Sciatic nerve (tissue), 2 donors: ENCODE measurements at places on chromosomes 12 and 14.

GRCh38 chr12:28998662-28999120 is 150.4 kb upstream of the FAR2 start:
- DNase-seq = no peak

DNA sequence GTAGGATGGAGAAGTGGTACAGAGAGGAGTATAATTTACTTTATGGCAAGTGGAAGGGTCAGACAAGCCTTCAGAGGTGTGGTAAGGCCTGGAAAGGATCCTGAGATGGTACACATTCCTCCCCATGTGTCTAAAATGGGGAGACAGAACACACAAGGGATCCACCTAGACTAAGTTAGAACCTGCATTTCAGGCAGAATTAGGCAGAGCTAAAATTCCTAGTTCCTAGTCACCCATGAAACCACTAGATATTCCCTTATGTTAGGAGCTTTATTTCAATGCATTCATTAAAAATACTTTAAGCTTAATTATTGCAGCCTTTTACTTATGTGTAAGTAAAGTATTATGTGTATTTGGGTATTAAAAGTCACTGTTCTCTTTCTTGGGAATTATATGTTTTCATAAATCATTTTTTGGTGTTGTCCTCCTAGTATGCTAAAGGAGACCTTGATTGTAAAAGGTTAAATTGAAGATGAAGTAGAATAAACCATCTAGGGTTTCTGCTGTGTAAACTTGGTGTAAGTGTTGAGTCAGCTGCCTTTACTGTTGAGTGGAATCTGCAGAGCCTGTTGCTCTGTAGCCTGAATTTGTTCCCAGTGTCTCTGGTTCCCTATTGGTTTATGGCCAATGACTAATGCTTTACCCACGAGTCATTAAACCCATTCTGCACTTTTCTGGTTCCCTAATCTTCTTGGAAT is 423.2 kb downstream of the ATP23 start:
- DNase-seq = no peak

DNA sequence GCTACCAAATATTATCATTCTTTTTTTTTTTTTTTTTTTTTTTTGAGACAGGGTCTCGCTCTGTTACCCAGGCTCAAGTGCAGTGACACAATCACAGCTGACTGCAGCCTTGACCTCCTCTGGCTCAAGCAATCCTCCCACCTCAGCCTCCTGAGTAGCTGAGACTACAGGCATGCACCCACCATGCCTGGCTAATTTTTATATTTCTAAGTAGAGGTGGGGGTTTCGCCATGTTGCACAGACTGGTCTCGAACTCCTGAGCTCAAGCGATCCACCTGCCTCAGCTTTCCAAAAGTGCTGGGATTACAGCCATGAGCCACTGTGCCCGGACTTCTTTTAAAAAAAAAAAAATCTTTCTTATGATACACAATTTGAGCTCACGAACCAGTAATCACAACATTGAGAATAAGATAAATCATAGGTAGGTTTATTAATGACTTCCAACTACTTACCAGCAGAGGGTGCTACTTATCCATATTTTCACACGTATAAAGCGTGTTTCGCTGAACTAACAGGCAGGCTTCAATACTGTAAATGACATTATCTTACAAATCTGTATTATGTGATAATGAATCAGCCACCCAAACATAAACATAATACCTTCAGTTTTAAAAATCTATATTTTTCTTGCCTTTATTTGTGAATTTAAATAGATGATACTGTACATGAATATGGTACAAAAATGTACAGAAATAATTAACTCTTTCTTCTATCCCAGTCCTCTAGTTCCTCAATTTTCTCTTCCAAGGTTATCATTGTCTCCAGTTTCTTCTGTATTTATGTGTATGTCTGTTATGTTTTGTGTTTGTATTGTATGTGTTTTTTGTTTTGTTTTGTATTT is 42.5 kb upstream of the BCAT1 start:
- no peak for DNase-seq

- no peak for DNase-seq
These were observed 261.0 kb downstream of the DACT1 start for GRCh38 chr14:58898655-58899316.

DNA sequence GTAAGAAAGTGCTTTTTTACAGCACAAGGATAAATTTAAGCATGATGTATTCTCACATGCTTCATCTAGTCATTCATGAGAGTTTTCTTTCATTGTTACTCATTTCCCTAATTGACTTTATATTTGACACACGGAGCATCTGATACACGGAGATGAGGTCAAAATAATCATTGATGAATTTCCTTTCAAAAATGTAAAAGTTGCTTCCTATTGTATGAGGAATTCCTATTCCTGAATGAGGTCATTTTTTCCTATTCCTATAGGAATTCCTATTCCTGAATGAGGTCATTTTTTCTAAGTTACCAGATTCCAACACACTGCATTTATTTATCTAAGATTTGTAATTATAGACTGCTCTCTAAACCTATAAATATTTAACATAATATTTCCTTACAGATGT is 316.7 kb upstream of the KITLG start:
- no peak for DNase-seq

GRCh38 chr14:54654605-54655004 is 87.7 kb downstream of the SAMD4A start:
- DNase-seq = no peak

DNA sequence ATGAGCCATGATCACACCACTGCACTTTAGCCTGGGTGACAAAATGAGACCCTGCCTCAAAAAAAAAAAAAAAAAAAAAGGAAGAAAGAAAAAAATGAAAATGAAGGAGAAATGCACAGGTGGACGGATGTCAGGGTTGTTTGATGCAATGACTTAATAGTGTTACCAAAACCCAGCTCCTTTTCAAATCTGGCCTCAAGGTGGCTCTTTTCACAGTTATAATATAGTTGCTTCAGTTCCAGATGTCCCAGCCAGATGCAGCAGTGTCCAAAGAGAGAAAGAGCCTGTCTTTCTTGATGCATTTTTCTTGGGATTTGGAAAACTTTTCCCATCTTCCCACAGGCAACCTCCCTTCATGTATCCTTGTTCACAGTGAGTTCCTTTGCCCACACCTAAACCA is 36.5 kb downstream of the KCNMB4 start:
- no peak for DNase-seq

DNA sequence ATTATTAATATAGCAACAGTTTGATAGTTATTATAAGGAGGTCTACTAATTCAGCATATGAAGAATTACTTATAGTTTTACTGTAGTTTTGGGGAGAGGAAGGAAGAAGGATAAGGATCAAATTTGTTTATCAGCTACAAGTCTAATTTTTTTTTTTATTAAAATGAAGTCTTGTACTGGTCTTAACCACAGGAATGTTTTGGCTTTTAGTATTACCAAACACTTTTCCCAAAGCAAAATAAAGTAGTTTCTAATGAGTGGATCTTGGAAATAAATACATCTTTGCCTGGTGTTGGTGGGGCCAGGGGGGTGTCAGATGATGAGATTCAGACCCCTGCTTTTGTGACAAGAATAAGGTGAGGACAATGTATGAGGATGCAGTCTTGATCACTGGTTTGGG is 57.2 kb upstream of the ZDHHC17 start:
- DNase-seq = no peak

DNA sequence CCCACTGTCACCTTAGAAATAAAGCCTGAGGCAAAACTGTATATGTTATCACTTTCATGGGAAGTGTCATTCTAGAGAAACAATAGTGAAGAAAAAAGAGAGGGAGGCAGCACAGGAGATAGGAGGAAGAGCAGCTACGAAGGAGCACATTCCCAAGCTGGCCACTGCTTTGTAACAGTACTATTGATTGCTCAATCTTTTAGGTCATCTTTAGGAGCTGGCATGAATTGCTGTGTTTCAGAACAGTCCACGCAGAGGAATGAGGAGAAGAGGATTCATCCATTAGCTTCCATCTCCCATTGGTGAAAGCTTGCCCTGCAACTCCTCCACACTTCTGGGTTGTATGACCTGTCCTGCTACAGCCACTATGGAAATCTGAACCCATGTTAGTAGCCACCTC is 372.5 kb upstream of the DDHD1 start:
- DNase-seq = no peak

DNA sequence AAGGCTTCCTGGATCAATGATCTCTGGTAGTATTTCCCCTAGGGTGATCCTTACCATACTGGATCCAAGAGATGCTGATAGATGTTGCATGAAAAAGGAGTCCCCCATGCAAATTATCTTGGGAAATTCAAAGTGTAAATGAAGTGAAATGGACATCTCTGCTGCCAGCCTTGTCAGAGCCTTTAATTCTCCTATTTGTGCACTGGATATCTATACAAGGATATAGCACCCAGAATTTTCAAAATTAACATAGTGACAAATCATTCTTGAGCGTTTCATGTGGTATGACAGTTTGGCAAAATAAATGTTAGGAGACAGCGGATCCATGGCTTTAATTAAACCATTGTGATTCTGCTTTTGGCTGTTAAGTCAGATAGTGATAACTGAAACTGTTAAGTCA is 260.9 kb downstream of the KSR2 start:
- no peak for DNase-seq

DNA sequence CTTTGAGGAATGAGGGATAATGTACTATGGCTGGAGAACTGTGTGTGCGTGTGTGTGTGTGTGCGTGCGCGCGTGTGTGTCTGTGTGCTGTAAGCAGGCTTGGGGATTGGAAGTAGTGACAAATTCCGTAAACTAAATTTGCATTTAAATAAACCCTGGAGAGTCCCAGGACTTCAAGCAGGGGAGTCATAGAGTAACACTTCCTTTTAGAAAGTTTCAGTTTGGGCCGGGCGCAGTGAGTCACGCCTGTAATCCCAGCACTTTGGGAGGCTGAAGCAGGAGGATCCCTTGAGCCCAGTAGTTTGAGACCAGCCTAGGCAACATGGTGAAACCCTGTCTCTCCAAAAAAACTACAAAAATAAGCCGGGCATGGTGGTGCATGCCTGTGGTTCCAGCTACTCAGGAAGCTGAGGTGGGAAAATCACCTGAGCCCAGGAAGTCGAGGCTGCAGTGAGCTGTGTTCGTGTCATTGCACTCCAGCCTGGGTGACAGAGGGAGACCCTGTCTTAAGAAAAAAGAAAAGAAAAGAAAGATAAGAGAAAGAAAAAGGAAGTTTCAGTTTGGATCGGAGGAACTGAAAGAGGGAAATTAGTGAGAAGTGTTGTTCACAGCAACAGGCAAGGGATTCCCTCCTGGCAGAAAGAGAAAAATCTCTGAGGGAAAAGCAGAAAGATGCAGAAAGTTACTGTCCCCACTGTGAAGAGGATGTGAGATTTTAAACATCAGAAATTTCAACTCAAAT is 222.7 kb upstream of the SOX5 start:
- DNase-seq = no peak

DNA sequence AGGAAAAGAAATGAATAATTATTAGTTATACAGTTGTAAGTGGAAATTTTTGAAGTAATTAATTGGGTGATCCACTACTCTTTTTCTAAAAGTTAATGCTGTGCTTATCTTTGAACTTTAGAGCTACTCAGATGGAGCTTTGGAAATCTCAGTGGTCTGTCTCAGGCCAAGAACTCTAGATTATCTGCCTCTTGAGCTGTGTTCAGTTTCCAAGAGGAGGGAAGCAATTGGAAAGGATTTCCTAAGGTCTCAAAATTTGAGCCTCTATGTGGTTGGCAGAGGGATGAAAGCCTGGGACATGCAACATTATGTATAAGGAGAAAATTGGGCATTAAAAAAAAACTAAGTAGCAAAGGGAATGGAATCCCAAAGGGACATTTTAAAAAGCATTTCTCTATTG is 334.0 kb upstream of the PRICKLE1 start:
- no peak for DNase-seq

DNA sequence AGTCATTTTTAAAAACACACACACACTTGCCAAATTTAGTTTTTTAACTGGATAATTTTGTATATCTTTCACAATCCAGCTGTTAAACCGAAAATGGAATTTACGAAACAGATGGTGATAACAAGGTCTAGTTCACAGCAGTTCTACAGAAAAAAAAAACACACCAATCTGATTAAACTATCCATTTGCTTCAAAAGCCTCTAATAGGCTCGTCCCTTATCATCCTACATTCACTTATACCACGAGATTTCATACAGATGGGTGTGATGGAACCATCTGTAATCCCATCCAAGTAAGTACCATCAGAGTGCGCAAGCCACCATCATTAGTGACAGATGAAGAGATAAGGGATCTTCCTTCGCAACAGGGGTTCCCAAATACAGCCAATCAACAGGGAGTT is 20.1 kb downstream of the GCH1 start:
- no peak for DNase-seq

- no peak for DNase-seq
These were observed 9.9 kb downstream of the PITPNM2 start for GRCh38 chr12:123140676-123141614.

DNA sequence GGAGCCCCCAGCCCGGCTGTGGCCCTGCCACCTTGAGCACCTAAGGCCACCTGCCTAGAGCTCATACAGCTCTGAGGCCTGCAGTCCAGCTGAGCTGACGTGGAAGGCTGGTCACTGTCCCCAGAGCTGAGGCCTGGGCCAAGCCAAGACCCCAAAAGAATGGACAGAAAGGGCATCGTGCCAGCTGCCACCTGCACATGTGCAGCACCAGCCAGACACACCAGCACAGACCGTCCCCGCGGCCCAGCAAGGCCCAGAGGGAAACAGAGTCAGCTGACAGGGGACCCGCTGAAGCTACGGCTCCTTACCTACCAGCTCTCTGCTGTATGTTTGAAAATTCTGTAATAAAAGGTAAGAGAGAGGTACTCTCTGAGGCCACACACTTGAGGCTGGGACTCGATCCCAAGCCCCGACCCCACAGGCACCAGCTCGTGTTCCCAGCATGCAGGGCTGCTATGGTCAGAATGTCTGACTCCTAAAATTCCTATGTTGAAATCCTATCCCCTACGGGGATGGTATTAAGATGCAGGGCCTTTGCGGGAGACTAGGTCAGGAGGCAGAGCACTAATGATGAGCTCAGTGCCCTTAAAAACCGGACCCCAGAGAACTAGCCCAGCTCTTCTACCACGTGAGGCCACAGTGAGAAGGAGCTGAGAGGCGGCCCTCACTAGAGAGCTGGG is 25.4 kb downstream of the BRF1 start:
- DNase-seq = no peak
